ENCODE measurements at places on chromosomes 7 and 10.

DNA sequence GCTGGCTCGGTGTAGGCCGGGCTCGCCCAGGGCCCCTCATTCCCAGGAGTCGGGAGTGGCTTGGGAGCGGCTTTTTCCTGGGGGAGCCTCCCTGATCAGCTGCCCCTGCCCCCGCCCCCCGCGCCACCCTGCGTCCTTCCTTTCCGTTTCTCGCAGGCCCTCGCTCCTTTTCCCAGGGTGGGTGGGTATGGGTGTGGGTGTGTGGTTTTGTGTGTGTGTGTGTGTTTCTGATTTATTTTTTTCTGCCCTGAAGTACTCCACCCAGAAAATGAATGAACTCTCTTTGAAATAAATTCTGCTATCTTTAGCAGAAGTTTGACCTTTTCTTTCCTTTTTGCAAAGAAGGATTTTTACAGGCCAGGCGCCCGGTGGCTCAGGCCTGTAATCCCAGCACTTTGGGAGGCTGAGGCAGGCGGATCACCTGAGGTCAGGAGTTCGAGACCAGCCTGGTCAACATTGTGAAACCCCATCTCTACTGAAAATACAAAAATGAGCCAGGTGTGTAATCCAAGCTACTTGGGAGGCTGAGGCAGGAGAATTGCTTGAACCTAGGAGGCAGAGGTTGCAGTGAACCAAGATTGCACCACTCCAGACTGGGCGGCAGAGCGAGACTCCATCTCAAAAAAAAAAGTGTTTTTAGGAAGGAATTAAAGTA lies 30.0 kb upstream of the AP5Z1 start:
- DNase-seq = no peak

DNA sequence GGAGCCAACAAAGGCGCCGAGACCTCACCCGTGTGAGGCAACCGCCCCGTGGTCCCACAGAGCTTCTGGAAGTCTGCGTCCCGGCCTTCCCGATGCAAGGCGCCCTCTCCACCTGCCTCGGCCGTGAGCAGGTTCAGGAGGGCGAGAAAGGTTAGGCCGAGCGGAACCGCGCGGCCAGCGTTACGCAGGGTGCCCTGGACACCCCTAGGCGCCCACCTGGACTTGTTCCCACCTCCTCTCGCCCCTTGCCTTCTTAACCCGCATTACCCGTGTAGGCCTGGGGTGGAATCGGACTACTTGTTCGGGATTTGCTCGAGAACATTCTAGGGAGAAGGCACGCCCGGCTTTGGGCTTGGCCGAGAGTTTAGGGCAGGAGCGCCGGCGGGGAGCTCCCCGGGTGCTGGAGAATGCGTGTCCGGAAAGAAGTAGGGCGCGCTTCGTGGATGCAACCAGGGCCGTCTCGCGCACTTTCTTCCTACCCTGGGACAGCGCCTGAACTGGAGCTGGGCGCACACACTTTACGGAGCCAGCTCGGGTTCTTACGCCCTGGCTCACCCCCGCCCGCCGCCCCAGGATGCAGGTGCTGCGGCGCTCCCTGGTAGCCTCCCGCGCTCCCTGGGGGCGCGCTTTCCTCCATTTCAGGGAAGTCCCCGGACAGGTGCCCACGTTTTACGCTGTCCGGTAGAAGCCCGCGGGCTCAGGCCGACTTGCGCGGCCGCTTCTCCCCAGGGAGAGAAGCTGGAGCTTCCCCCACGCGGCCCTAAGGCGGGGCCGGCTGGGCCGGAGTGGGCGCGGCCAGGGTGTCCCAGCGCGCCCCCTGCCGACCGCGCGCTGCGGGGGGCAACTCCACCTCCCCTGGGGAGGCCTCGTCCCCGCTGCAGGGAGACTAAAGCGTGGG lies 74.5 kb downstream of the INSIG1 start:
- DNase-seq = no peak

DNA sequence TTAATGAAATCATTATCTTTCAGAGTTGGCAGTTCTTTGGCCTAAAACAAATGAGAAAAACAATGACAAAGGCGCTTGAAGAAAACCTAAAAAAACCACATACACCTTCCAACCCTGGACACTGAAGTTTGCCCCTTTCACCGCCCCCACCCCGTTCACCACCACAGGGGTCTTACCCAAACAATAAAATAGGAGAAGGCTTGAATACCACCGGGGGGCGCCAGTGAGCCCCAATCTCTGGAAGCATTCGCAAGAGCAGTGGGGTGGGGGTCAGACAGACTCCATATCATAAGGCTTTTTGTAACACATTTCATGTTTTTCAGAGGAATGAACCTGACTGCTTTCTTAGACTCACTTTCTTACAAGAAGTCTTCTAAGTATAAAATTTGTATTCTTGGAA lies 163.6 kb downstream of the PIP4K2A start:
- peak; percentile 60 for DNase-seq

DNA sequence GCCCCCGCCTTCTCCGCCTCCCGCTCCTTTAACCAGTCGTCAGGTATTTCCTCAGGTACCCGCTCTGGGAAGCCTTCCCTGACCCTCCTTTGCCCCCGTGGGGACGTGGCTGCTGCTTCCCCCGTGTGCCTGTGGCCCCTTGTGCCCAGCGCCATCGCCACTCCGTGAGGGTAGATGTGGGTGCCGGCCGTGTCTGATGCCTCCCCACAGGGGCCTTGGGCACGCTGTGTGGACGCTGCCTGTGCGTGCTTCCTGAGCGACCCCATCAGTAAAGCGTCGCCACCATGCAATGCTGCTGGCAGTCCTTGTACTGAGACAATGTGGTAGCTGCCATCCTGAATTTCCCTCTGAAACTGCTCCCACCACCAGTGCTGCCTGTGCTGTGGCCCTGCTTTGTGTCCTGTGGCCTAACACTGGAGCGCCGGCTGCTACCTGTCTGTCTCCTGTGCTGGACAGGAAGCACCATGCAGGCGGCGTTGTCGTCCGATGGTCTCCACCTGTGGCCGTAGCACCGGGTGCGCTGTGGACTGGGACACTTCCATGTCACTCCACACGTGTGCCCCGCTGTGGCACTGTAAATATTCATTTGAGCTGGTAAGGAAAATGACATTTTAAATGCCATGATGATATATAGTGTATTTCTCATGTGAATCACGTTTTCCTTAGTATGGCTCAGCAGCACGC lies 213.8 kb downstream of the MGMT start:
- no peak for DNase-seq

- DNase-seq = no peak
Measured at GRCh38 chr10:30188101-30188500, 128.7 kb upstream of the JCAD start.

Data from activated CD4-positive, alpha-beta T cell treated with anti-CD3 and anti-CD28 coated beads for 24 hours (primary cell).